ENCODE measurements at places on chromosomes 7 and 10. TPM values are rescaled to one million over a fixed set of nuclear protein-coding genes. Genes with fewer than 3 reads are reported as not detected.

ACTL6B gene
- total RNA-seq: not detected

KCNIP2 gene
- total RNA-seq: 516 TPM

DNA sequence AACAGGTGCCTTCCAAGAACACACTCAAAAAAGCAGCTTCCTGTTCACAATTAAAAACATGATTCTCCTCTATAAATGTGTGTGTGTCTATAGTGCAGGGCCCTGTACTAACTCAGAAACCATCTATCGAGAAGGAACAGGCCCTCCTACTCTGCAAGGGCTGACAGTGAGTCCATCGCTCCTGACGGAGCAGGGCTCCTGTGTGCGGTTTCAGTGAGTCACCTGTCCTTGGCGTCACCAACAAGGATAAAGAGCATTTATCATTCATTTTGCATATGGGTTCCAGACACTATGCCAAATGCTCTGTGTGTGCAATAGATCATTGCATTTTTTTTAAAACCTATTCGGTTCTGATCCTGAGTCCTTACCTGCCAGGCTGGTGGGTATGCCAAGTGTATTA, 63.7 kb downstream of the TACC2 start:
- DNase-seq: no peak

DNA sequence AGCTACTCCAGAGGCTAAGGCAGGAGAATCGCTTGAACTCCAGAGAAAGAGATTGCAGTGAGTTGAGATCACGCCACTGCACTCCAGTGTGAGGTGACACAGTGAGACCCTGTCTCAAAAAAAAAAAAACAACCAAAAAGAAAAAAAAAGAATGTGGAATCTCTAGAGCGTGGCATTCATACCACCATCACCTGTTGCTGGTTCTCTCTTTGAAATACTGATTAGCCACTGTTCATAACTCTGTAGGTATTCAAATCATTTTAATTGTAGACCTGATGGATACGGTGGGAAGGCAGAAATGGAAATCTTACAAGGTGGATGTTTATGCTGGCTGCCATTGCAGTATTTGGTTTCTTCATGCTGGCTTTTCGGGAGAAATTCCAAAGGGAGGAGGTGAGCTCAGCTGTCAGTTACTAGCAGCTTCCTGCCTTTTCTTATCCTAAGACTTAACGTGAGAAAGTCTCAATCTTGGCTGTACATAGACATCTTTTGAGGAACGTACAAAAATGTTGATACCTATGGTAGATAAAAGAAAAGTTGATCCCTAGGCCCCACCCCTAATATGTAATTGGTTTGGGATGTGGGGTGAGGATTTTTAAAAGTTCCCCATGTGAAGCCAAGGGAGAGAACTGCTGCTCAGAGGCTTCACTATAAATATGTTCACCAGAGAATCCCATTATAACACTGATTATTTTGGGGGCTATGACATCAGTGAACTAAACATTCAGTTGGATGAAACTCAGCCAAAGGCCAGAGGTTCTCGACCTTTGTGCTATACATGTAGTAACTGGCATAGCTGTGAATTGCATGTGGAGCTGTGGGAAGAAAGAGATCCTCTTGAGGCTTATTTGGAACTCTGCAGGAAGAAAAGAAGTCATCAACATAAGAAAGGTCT, 26.9 kb upstream of the MKLN1 start:
- no peak for DNase-seq

CRYGN gene
- 0.43 TPM for total RNA-seq

DNA sequence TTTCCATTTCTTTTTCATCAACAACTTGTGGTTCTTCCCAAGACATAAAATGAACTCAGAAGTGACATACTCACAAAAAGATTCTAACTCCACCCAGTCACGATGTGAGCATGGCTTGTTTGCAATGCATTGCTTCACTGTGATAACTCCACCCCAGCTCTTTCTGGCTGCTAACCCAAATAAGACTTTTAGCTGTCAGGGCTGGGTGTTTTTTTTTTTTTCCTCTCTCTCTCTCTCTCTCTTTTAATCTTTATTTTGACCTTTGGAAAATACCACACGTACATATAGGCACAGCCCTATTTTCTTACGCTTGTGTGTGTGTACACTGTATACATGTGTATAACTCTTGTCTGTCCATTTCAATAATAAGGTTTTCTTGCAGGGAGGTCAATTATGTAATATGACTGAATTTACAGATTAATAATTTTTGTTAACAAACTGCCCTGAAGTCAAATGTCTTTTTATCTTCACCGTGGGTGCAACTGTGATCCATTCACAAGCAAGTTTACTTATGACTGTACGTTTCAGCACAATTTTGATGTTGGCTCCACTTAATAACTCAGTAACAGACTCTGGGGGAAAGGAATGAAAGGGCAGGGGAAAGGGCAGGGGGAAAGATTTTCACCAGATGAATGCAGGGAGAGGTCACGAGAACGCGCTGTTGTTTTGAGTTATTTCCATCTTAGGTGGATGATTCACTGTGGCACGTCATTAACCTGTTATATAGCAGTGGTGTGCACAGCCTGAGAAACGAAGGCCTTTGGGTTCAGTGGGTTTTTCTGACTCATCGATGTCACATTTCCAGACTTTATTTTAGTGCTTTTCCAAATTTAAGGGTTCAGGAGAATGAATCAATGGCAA, 49.1 kb downstream of the APBB1IP start:
- DNase-seq: no peak

GRCh38 chr7:85840554-85840953, 653.7 kb upstream of the SEMA3D start:
- DNase-seq: no peak

- DNase-seq: no peak
Measured at GRCh38 chr7:140205600-140205999, 28.8 kb upstream of the KDM7A start.
